ENCODE measurements at places on chromosomes 5 and 9.

DNA sequence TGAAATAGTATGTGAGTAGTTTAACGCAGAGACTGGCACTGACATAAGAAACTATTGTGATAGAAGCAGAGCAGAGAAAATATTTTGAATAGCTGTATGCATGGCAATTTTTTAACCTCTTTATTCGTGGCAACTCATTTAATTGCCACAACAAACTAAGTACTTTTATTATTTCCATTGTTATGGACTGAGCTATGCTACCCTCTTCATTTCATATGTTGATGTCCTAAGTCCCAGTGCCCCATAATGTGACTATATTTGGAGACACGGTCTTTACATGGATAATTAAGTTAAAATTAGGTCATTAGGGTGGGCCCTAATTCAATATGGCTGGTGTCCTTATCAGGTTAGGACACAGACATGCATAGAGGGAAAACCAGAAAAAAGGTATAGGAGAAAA is 86.1 kb upstream of the PRSS3 start:
- DNase-seq = no peak

- DNase-seq = no peak
Measured at GRCh38 chr5:19619571-19619970, 368.4 kb downstream of the CDH18 start.

DNA sequence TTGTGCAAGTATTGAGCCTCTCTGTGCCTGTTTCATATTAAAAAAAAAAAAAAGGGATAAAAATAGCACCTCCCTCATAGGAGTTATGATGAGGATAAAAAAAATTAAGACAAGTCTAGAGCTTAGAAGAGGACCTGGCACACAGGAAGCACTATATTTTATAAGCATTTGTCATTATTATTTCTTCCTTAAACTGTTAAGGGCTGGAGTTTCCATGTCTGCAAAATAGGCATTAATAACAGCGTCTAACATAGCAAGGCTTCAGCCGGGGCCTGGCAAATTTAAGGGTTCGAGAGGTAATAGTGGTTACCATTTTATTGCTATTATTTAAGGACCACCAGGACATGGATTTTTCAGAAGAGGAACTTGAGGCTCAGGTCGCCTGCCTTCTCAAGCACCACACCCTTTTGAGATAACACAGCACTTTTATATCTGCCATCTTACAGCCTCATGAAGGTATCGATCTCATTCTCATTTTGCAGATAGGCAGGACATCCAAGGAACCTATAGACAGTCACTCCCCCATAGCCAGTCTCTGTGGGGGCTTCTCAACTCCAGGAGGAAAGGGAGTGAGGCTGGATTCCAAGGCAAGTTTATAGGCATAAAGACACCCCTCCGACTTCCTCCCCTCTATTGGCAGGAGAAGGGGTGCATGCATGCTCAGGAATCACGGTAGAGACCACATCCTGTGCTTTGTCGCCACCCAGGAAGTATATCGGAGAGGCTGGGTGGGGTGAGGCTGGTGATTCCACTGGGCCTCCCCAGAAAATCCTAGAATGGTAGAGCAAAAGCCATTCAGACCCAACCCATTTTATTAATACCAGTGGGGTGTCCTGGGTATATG is 2.4 kb downstream of the ANXA6 start:
- DNase-seq = peak; percentile 70

DNA sequence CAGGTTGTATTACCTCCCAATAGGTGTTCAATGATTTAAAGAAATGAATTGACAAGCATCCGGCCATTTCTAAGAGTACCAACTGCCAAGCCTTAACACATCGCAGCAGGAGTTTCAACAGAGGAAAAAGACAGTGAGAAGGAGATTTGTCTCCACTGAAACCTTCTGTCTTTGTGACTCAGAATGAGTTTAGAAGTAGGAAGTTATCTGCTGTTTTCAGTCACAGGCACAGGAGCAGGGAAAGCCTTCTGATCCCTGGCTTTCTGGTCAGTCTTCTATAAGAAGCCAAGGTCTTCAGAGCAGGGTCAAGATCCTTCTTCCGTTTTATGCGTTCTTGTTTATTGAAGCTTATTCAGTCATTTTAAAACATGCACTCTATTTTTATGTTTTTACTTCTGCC is 390.7 kb upstream of the PCSK5 start:
- DNase-seq = no peak

GRCh38 chr5:133698259-133698554 is 85.9 kb upstream of the FSTL4 start:
- DNase-seq = no peak

DNA sequence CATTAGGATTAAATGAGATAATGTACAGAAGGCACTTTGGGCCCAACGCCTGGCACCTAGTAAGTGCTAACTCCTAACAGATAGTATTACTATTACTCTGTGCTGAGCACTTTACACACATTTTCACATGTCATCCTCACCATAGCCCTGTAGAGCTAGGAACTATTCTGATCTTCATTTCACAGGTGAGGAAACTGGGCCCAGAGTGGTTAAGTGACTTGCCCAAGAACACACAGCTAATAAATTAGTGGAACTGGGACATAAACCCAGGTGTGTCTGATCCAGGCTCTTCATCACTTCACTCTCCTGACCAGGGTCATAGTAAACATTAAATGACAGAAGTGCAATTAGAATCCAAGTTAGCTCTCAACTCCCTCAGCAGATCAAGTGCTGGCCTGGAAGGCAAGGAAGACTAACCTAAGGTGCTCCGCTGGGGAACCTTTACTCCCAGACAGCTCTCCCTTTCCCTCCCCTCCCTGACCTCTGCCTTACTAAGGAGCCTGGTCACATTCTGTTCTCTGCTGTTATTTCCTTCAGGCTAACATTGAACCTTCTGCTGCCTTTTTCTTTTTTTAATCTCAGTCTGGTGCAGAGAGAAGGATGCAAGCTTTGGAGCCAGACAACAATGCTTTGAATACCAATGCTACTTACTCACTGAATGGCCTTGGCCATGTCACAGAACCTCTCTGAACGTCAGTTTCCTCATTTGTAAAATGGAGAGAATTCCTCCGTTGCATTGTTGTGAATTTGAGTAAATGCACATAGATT is 4.1 kb upstream of the ADRA1B start:
- DNase-seq = peak; percentile 84

- peak; percentile 16 for DNase-seq
Measured at GRCh38 chr5:180803181-180804128, 849 bp upstream of the MGAT1 start.

GRCh38 chr9:110049699-110050450 is 158.1 kb downstream of the C9orf152 start:
- peak; percentile 53 for DNase-seq

DNA sequence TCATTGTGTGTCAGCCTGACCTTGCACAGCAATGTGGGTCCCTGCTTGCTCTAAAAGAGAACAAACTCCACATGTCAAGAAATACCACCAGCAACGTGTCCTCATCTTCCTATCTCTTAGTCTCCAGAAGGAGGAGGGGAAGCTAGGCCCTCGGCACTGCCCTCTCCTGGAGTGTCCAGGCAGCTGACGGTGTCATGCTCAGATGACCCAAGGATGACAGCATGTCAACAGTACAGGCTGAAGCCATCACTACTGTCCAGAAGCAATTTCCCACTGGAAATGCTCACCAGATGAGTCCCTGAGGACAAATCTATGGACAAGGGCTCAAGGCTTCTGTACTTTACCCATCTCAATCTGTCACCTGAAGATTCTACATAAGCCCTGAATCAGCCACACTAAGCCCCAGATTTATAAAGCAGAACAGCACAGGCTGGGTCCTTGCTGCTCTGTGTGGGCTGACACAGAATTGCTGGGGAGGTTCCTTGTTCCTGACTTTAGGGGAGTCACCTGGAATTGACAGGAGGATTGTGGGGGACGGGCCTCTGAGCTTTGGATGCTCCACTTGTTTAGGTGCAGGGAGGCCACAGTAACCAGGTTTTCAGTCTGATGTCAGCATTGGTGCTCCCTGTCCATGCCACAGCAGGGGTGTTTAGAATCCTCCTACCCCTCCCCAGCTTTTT is 210.2 kb downstream of the DAB2IP start:
- DNase-seq = peak; percentile 43

GRCh38 chr5:100898504-100899346 is 4.4 kb downstream of the ST8SIA4 start:
- DNase-seq = no peak

DNA sequence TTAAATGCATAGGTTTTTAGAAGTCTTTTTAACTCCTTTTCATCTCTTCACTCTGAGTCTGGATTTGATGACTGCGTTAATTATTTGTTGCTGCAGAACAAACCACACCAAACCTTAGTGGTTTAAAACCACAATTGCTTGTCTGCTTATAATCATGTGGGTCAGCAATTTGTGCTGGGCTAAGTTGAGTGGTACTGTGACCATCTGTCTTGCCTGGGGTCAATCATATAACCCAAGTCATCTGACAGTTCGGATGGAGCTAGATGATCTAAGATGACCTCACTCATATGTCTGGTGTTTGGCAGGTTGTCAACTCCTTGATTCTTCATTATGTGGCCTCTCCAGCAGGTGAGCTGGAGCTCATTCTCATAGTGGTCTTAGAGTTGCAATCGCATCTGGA is 219.1 kb upstream of the ELAVL2 start:
- DNase-seq = no peak

DNA sequence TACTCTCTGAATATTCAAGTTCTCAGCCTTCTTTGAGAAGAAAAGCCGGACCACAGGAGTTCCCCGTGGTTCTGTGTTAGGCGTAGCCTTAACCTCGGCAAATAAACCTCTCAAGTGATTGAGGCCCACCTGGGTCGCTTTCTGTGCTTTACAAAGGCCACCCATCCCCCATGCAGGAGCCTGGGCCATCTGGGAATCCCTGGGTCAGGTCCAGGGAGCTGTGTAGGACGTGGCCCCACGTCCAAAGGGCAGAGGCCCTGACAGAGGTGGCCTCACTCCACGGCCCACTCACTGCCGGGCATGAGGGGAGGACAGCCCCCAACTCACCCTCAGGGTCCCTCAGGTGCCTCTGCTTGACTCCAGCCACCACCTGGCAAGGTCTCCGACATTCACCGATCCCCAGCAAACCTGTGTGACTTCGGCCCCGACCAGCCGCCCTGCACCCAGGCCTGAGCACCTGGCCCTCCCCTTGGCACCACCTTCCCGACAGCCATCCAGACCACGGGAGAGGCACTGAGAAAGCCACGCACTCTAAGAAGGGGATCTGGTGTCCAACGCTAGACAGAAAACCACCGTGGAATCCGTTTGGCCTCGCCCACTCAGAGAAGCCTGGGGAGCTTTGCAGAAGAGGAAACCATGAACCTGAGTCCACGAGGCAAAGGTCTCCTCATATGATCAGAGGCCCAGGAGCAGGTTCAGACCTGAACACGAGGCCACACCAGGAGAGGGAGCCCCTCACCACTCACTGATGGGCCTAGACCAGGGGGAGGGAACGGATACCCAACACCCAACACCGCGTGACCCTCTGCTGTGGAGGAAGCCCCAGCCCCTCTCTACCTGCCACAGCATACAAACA is 4.5 kb downstream of the SLC12A7 start:
- no peak for DNase-seq

DNA sequence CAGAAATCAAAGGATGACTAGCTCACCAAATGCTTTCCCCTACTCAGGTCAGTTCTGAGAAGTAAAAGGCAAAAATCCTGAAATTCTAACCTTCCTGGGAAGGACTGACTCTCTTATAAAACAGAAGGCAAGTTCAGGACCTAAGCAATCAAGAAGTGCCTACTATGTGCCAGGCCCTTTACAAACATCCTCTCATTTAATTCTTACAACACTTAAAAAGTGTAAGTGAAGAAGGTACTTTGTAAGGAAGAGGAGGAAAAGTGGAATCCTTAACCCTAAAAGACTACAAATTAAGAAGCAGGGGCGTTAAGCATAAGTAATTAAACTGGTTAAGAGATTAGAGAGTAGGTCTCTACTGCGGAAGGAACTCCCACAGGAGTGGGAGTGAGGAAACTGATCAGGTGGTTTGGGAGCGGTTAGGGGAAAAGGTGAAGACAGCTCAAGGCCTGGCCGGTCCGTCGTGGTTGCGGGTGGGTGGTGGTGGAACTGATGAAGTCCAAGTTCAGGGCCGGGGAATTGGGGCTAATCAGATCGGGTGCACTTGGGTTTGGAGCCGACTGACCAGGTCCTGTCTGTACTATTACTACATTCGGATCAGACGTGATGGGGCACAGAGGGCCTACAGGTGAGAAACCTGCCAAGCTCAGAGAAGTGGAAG is 839 bp downstream of the MED27 start:
- DNase-seq = peak; percentile 4

- DNase-seq = no peak
Measured at GRCh38 chr5:78387468-78388153, 27.2 kb downstream of the SCAMP1 start.

GRCh38 chr5:157670662-157671591 is at the start of gene C5orf52:
TSS of gene C5orf52 (plus strand) at chr5:157671533. CDS start at chr5:157671615, 82 bp downstream.
- peak; percentile 44 for DNase-seq
